ENCODE measurements at places on chromosomes 7 and 10. TPM values are rescaled to one million over a fixed set of nuclear protein-coding genes. Genes with fewer than 3 reads are reported as not detected.

TUBAL3 gene
- 0.49 TPM for total RNA-seq

CPEB3 gene
- total RNA-seq, result 9.7 TPM

VAX1 gene
- total RNA-seq, result not detected

TMEM26 gene
- total RNA-seq, result 0.55 TPM

GTF2IRD1 gene
- 28.9 TPM for total RNA-seq

DNAJC30 gene
- total RNA-seq, result 15.9 TPM

ELMO1 gene
- total RNA-seq, result 43.4 TPM

OR6B1 gene
- total RNA-seq, result not detected

NEUROD6 gene
- not detected for total RNA-seq

TWIST1 gene
- total RNA-seq, result 5.4 TPM

SYT15 gene
- total RNA-seq, result 1.4 TPM

CDK1 gene
- 3.9 TPM for total RNA-seq

ADCK2 gene
- total RNA-seq, result 22.4 TPM

TMEM243 gene
- total RNA-seq, result 24.0 TPM

HGF gene
- 8.0 TPM for total RNA-seq

ZNRF2 gene
- 32.8 TPM for total RNA-seq

FAM180A gene
- 13.7 TPM for total RNA-seq

Data from mucosa of gallbladder (tissue), 1 donor.